Spleen (tissue), 13 donors: ENCODE measurements at places on chromosomes 5 and 9.

DNA sequence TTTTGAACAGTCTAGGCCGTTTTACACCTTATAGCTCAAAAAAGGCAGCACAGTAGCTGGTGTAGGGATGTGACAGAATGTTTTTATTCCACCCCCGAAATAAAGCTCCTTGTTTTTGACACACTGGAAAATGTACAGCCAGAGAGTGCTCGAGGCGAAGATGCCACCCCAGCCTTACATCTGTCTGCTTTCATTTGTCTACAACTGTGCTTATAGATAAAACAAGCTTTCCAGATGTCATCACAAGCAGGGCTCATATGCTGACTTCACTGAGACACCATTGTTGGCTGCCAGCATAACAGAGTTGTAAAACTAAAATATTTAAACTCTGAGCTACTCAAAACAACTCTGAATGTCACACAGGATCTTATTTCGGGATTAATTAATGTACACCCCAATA lies 386.3 kb downstream of the BNC2 start:
- H3K36me3 ChIP-seq, result no peaks in the 10 kb centered on the region
- no peaks in the 10 kb centered on the region for H3K27me3 ChIP-seq
- no peak overlapping the region for H3K4me3 ChIP-seq
- no peak for DNase-seq
- no peaks in the 10 kb centered on the region for H3K4me1 ChIP-seq

GRCh38 chr5:31707329-31707728 lies 68.4 kb downstream of the PDZD2 start:
- DNase-seq, result no peak
- H3K4me3 ChIP-seq, result no peak overlapping the region
- H3K27ac ChIP-seq, result no peak overlapping the region

- H3K27ac ChIP-seq, result no peak overlapping the region
- no peak for DNase-seq
- H3K27me3 ChIP-seq, result no peaks in the 10 kb centered on the region
- H3K36me3 ChIP-seq, result no peaks in the 10 kb centered on the region
These were observed 117.2 kb downstream of the PSD2 start for GRCh38 chr5:139912804-139913203.

GRCh38 chr5:67333171-67333570 lies 136.6 kb upstream of the CD180 start:
- H3K4me1 ChIP-seq, result no peaks in the 10 kb centered on the region
- no peak overlapping the region for H3K4me3 ChIP-seq
- DNase-seq, result no peak
- no peaks in the 10 kb centered on the region for H3K36me3 ChIP-seq

DNA sequence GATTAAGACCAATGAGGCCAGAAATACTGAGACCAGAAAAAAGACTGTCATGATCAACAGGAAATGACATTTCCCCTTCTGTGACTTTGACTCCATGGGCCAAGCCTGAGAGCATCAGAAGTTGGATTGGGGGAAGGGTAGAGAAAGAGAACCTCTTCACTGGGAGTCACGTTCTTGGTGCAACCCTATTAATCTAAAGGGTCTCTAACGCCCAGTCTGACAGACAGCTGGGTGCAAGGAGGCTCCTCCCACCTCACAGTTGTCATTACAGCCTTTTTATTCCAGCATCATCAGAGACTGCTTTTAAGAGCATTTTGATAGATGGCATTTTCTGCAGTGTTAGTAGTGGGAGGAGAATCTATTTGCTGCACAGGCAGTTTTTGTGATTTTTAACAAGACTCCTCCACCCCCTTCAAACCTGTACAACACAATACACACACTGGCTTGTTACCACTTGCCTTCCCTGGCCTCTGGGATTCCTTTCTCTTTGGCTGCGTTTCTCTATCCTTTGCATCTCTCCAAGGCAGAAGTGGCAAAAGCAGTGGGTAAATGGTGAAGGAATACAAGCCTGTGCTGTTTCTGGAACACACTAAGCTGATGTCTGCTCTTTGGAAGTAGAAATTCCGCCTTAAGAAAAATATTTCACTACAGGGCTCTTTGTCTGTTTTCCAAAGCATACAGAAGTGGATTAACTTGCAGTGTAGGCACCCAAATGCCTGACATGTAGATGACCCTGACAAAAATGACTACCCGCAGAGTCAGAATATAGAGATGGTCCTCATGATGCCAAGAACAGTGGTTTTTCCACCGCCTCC lies 310.4 kb upstream of the ZNF608 start:
- no peaks in the 10 kb centered on the region for H3K27me3 ChIP-seq
- H3K4me1 ChIP-seq, result no peaks in the 10 kb centered on the region
- H3K27ac ChIP-seq, result peak overlapping the region; percentile 51
- H3K36me3 ChIP-seq, result no peaks in the 10 kb centered on the region

DNA sequence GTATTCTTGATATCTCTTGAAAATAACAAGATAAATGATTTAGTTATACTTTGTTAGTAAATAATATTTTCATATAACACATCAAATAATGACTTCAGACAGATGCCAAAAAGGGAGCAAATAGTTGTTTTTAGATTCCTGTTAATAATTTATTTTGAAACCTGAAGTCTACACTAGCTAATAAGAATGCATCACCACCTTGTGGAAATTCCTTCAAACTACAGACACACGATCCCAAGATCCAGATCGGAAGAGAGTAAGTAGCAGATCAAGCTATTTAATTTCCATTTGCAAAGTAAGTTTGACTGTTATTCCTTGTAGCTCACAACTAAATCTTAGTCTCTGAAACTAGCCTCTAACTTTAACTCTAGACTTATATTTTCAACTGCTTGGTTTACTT lies 35.5 kb upstream of the ISL1 start:
- DNase-seq, result no peak
- no peaks in the 10 kb centered on the region for H3K36me3 ChIP-seq
- H3K4me3 ChIP-seq, result no peak overlapping the region
- no peak overlapping the region for H3K27ac ChIP-seq

DNA sequence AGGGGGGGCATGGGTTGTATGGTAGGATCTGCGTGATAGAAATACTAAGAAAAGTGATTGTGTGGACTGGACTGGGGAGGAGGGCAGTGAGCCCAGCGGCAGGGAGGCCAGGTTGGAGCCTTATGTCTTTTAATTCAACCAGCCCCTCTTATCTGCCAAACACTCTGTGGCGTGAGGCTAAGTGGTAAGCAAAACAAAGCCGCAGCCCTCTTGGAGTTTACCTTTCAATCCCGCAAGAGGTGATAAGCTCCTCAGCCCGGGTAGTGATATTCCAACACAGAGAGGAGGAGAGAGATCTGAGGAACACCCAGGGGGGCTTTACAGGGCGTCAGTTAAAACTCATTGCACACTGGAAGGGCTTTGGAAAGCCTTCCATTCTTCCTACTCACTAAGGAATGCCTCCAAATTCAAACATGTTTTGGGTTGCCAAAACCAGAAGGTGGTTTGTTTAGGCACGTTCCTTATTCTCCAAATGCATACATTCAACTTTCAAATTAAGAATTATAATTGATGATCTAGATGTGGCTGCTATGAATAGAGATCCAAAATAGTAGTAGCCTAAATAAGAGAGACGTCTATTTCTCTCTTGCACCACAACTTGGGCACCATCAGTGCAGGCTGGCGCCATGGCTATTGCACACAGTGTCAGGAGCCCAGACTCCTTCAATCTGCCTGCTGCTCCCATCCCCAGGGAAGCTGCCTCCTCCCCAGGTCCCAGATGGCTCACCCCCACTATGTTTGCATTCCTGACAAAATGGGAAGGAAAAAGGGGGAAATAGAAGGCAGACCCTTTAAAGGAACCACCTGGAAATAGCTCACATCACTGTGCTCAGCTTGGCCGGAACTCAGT lies 75.1 kb upstream of the FSTL4 start:
- H3K27me3 ChIP-seq, result peaks cover 23% of the 10 kb centered on the region
- peak; percentile 62 for DNase-seq
- H3K36me3 ChIP-seq, result no peaks in the 10 kb centered on the region
- no peaks in the 10 kb centered on the region for H3K4me1 ChIP-seq
- no peak overlapping the region for H3K27ac ChIP-seq
- no peak overlapping the region for H3K4me3 ChIP-seq

DNA sequence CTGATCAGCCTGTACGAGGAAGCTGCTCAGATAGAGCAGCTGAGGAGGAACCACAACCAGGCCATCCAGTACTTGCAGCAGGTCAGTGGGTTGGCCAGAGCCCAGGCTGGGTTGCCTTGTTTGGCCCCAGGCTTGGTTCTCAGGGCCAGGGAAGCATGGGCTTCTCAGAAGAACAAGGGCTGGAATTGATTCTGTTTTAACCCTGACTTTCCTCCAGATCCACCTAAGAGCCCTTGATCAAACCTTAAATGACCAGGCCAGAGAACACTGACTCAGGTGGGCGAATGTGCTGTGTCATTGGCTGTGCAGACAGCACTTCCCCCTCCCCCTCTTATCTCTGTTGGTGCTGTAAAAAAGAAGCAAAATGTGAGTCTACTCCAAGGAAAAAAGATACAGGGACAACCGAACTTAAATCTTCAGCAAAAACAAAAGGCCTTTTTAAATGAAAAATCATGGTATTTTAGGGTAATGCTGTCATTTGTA lies 28.1 kb downstream of the TTC23L start:
- H3K4me3 ChIP-seq, result no peak overlapping the region
- no peak overlapping the region for H3K27ac ChIP-seq
- DNase-seq, result no peak

GRCh38 chr9:129981180-129981907 lies 61.6 kb downstream of the FNBP1 start:
- H3K36me3 ChIP-seq, result peaks cover 20% of the 10 kb centered on the region
- H3K27ac ChIP-seq, result no peak overlapping the region
- H3K4me3 ChIP-seq, result no peak overlapping the region
- no peaks in the 10 kb centered on the region for H3K27me3 ChIP-seq

- H3K27me3 ChIP-seq, result no peaks in the 10 kb centered on the region
- no peak for DNase-seq
- H3K36me3 ChIP-seq, result no peaks in the 10 kb centered on the region
- no peak overlapping the region for H3K27ac ChIP-seq
These were observed 139.4 kb upstream of the TLR4 start for GRCh38 chr9:117564839-117565238.

DNA sequence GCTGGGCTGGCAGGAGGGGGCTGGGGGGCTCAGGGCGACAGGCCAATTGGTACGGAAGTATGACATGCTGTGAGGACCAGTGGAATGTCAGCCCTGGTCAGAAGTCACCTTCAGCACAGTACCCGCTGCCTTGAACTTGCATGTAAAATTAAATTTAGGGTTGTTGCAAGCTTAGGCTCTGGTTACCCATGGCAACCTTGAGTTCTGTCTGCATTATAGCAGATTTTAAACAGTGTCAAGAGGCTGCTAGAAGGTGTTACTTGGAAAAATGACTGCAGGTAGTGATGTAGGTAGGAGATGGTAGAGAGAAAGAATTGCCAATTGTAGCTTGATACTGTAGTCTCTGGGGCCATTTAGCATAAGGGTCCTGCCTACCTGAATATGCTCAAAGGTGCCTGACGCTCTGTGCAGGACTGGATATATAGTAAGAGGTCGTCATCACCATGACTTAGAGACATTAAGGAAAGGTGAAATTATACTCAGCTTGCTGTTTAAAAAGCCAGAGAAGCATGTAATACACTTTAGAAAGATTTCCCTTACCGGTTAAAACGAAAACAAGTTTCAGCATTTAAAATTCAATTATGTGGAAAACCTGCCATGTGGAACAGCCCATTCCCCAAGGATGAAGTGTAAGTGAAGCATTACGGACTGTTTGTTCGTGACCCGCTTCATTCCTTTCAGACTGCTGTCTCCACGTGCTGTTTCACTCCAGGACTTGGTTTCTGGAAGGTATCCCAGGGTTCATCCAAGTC lies 169.0 kb downstream of the PDZD2 start:
- no peaks in the 10 kb centered on the region for H3K36me3 ChIP-seq
- no peaks in the 10 kb centered on the region for H3K4me1 ChIP-seq
- no peaks in the 10 kb centered on the region for H3K27me3 ChIP-seq

GRCh38 chr9:130331573-130331972 lies 66.0 kb downstream of the HMCN2 start:
- no peaks in the 10 kb centered on the region for H3K27me3 ChIP-seq
- H3K4me3 ChIP-seq, result no peak overlapping the region
- H3K4me1 ChIP-seq, result no peaks in the 10 kb centered on the region
- no peak overlapping the region for H3K27ac ChIP-seq
- no peak for DNase-seq

GRCh38 chr9:81613002-81613812 lies 76.1 kb downstream of the TLE1 start:
- no peak overlapping the region for H3K4me3 ChIP-seq
- H3K27me3 ChIP-seq, result no peaks in the 10 kb centered on the region
- no peak overlapping the region for H3K27ac ChIP-seq
- DNase-seq, result no peak

- no peak overlapping the region for H3K4me3 ChIP-seq
- peaks cover 7% of the 10 kb centered on the region for H3K4me1 ChIP-seq
- no peaks in the 10 kb centered on the region for H3K27me3 ChIP-seq
These were observed 9.0 kb downstream of the SLC36A1 start for GRCh38 chr5:151456321-151456940.

GRCh38 chr5:136999787-137000186 lies 499.3 kb downstream of the SPOCK1 start:
- no peaks in the 10 kb centered on the region for H3K27me3 ChIP-seq
- H3K27ac ChIP-seq, result no peak overlapping the region
- no peaks in the 10 kb centered on the region for H3K36me3 ChIP-seq

- H3K27me3 ChIP-seq, result no peaks in the 10 kb centered on the region
- no peak overlapping the region for H3K4me3 ChIP-seq
- no peak for DNase-seq
- H3K4me1 ChIP-seq, result no peaks in the 10 kb centered on the region
These were observed 151.8 kb upstream of the RAD23B start for GRCh38 chr9:107131108-107131799.

DNA sequence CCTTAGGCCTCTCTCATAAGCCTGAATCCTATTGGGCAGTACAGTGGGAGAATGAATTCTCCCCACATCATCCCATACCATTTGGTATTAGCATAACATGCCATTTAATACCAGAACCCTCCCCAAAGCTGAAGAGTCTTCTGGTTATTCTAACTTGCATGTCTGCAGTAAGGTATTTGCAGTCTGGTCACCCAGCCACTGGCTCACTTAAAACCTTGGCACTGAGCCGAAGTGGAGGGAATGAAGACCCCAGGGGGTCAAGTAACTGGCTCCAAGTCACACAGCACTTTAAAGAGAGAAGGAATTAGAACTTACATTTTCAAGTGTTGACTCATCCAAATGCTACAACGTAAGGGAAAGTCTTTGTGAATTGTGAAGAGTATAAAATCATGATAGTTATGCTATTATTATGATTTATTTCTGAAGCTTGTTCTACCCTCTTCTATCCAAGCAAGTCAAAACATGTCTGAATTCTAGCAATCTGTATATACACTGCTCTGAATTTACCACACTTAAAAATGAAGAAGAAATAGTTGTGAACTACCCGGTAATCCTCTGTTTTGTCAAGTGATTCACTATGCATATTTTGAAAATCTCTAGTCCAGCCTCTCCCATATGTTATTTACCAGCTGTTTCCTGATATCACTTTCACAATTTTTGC lies 28.5 kb downstream of the GLRA1 start:
- no peak overlapping the region for H3K4me3 ChIP-seq
- no peaks in the 10 kb centered on the region for H3K4me1 ChIP-seq
- H3K36me3 ChIP-seq, result no peaks in the 10 kb centered on the region
- no peak overlapping the region for H3K27ac ChIP-seq
- H3K27me3 ChIP-seq, result no peaks in the 10 kb centered on the region

DNA sequence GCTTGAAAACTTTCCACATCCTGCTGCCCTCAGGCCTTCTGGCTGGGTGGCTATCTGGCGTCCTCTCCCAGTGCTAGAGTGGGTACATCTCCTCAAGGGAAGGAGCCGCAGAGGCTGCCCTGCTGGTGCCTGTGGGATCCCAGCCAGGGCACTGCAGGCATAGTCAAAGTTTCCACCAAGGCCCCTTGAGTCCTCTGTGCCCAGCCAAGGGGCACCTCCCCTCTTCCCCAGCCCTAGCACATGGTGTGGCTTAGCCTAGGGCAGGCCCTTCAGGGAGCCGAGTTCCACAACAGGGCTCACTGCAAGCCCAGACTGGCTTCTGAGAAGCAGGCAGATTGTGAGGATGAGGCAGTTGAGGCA lies 103.2 kb downstream of the RGS3 start:
- peak; percentile 62 for DNase-seq
- H3K4me3 ChIP-seq, result peak overlapping the region; percentile 58
- no peaks in the 10 kb centered on the region for H3K4me1 ChIP-seq
- no peaks in the 10 kb centered on the region for H3K27me3 ChIP-seq
